Fibroblast of skin of left biceps (primary cell): ENCODE measurements at places on chromosomes 4 and X.

- no peak for DNase-seq
Observed at GRCh38 chrX:1610166-1610565, 4.7 kb upstream of the ASMT start.

DNA sequence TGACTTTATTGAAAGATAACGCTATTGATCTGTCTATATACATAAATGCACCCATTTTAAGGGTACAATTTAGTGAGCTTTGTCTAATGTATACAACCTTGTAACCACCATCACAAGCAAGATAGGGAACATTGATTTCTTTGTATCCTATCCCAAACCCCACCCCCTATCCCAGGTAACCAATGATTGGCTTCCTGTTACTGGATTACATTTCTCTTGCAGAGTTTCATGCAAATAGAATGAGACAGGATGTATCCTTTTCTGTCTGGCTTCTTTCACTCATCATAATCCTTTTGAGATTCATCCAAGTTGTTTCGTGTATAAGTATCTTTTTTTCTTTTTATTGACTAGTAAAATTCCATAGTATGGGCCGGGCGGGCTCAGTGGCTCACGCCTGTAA lies 1.6 kb upstream of the GRIPAP1 start:
- no peak for DNase-seq

DNA sequence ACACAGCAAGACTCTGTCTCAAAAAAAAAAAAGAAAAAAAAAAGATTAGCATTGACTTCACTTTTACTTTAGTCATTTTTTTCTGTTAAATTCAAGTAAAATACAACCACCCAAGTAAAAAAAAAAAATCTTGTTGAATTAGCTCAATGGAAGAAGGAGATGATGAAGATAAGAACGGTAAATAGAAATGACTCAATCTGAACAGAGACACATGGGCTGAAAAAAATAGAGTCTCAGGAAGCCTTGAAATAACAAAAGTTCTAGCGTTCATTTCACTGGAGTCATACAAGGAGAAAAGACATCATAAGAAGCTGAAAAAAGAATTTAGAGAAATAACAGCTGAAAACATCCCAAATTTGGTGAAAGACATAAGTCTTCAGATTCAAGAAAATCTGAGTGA lies 75.5 kb downstream of the CASP3 start:
- no peak for DNase-seq

DNA sequence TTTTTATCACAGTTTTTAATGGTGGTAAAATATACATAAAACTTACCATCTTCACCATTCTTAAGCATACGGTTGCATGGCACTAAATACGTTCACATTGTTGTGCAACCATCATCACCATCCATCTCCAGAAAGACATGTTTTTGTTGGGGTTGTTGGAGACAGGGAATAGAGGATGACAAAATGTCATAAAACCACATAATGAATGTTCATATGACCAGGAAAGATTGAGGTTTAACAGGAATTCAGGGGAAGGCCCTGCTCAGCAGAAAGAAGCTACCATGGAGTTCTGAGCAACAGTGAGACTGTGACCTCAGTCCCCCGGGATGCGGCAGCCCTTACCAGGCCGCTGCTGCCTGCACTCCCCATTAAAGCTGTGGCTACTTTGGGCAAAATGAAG lies 63.9 kb upstream of the TRIM2 start:
- DNase-seq, result no peak

GRCh38 chrX:107834275-107835201 lies 8.9 kb downstream of the MID2 start:
- no peak for DNase-seq

DNA sequence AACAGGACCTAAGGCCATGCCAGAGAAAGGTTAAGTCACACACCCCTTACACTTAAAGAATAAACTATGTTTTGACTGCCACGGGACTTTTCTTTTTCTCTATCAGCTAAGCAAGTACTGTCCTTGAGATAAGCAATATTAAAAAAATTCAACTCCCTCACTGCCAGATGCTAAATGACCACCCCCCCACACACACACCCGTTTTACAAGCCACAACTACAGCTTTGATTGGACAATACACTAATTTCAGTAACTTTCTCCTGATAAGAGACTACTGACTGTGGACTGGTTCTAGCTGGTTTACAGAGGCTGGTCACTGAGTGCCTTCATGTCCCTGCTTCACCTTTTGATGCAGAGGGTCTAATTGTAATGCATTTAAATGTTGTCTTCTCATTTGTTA lies 63.9 kb upstream of the HOPX start:
- no peak for DNase-seq

- peak; percentile 51 for DNase-seq
Observed at GRCh38 chr4:74181219-74181618, 23.3 kb downstream of the MTHFD2L start.

DNA sequence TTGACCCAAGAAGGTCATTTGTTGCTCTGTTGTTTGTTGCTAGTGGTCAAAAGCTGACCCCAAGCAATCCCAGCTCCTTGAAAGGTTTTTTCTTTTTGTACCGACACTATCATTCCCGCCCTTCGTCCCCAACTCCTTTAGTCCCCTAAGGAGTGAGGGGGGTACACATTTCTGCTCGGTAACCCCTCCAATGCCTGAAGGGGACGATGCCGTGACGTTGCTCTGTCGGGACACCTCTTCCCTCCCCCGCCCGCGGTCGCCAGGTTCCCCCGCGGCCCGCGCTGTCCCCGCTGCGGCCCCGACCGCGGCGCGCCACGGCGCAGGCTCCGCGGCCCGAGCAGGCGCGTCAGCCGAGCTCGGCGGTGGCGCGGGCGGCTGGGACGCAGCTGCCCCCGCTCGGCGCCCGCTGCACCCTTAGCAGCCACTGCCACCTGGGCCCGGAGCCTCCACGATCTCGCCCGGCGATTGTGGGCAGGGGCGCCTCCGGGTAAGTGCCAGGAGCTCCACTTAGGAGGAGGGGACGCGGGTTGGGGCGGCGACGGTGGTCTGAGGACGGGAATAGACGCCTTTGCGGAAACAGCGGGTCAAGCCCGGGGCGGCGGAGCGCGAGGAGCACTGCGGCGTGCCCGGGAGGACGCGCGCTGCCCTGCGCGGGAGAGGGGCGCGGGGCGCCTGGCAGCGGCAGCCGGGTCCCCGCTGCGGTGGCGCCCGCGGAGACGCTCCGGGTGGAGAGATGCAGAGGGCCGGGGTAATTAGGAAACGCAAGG lies at the start of gene GLRB:
Gene GLRB (plus strand): TSS at position 340 of the 767 bp plus-strand sequence. CDS start 1,875 bp downstream, outside the sequence.
- DNase-seq, result no peak

DNA sequence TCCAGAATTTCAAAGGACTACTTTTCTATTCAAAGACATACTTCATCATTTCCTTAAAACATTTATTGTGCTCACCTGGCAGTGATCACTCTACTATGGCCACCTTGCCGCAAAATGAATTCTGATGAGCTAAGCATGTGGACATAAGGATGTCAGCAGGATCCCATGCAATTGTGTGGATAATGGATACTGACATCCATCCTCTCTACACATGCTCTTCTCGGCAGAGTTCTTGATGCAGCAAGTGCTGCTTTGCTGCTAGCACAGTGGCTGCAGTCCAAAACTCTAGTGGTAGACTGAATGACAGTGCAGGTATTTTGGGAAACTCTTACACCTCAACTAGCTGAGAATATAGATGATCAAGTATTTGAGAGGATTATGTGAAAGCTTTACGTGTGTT lies 168.0 kb downstream of the BANK1 start:
- DNase-seq, result no peak

DNA sequence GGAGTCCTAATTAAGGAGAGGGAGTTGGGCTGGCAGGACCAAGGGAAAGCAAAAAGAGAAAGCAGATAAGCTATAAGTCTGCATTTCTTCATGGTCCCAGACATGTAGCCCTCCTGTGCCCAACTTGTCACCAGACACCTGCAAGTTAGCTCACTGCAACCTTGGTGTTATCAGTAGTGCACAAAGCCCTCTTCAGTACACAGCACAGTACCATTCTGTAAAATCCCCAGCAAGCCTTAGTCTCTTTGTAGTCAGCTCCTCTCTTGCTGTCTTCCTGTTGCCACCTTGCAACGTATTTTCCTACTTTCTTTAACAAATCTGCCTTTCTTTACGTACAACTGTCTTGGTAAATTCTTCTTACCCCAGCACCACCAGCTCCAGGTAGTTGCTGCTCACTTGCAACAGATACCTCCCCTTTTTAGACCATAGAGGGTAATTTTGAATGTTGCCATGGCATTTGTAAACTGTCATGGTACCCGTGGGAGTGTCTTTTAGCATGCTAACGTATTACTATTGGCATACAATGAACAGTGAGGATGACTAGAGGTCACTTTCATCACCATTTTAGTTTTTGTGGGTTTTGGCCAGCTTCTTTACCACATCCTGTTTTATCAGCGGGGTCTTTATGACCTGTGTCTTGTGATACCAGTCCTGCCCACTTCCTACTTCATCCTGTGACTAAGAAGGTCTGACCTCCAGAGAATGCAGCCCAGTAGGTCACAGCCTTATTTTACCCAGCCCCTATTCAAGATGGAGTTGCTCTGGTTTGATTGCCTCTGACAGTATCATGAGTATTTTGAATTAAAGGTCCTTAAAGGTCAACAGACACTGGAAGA lies 28.3 kb upstream of the AP1S2 start:
- no peak for DNase-seq
